ENCODE measurements at places on chromosomes 2 and 18.

DNA sequence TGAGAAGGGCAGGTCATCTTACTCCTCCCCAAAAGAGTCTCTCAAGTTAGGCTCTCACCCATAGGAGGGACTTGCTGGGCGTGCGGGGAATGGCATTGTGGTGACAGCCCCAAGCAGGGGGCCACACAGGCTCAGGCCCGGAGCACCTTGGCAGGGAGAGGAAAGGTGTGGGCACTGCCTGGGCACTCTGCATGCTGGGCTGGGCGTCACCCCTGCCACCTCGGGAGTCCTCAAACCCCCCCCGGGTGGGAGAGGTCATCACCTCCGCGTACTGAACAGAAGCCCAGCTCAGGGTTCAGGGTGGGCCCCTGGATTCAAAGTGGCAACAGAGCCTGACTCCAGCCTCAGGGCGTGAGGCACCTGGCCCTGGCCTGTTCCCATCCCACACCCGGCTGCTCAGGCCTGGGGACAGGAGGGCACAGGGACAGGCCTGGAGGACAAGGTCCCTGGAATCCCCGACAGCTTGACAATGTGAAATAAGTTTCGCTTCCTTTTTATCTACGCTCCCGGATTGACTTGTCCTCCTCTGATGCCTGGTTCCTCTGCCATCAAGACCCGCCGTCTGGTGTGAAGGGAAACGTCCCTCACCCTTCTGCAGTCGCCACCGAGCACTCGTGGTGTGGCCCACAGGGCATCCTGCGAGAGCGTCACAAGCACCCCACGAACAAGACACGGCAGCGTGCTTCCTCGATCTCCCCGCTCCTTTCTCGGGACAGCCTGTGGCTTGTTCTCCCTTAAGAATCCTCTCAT lies 97.8 kb downstream of the HDAC4 start:
- DNase-seq, result no peak

- DNase-seq, result no peak
Observed at GRCh38 chr2:27653397-27653796, 10.0 kb downstream of the SUPT7L start.

DNA sequence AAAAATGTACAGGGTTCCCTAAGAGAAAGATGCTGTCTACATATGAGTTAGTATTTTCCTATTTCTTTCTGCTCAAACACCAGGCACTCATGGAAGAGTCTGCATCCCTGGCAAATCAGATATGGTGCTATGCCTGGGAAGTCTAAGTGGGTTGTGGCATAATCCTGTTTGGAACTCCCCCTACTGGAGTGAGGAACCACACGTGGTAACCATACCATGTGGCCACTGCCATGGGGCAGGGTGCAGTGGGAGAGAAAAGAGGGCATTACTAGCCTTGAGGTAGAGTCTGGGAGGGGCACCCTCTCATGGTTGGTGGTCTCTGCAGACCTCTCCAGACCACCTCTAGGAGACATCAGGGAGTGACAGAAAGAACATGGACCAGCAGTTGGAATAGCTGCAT lies 257.9 kb upstream of the ATP5MC3 start:
- DNase-seq, result no peak

DNA sequence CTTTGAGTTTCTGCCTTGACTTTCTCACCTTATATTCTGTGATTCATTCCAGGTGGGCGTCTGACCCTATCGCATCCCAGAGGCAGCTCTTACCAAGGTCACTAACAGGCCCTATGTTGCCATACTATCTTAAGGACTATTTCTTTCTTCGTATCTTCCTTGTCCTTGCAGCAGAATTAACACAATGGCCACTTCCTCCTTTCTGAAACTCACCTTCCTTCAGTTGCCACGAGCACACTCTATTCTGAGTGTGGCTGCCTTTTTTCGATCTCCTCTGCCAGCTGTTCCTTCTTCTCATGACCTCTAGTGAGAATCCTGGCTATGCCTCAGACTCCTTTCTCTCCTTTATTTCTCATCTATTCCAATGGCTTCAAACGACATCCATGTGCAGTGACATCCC lies 160.4 kb upstream of the CCDC195 start:
- no peak for DNase-seq

- DNase-seq, result no peak
Observed at GRCh38 chr2:31748041-31748440, 167.3 kb upstream of the SRD5A2 start.

- no peak for DNase-seq
Observed at GRCh38 chr2:230582851-230583283, 129.8 kb upstream of the CAB39 start.

DNA sequence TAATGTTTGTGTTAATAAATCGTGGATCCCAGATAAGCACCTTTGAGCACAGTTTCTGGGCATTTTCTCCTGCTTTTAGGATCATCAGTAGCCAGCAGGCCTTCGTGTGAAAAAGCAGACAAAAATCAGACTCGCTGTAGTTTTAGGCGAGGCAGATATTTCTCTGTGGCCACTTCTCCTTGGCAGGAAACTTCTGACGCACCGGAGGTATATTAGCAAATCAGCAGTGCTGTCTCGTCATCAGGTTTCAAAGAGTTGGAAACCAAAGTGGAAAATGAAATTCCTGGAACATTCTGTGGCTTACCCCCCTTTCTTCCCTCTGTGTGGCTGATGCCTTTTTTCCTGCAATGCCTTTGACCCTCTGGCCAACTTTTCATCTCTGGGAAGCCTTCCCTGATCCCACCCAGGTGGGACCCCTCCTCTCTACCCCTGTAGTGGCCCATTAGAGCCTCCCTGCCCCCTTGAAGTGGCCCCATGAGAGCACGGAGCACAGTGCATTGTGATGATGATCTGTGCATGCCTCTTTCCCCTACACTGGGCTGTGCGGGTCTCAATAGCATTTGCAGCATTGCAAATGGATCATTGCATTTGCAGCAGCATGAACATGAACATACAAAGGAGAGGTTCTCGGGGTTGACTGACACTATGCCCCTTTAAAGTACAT lies 93.3 kb downstream of the RNF144A start:
- no peak for DNase-seq

DNA sequence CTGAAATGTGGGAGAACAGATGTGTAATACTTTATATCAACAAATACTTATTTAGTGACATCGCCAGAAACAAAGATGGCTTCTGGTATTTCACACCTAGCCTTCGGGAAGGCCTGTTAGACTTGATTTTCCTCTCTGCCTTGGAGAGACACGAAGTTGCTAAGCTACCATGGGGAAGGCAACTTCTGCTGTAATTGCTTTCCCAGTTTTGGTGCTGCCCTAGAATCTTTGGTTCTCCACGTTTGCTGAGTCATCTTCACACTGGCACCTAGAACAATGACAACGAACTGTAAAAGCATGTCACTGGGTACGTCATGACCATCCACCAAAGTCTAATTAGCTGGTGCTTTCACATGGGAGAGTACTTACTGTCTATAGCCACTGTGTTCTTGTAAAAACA lies 58.7 kb upstream of the ACTR3 start:
- no peak for DNase-seq

- no peak for DNase-seq
Observed at GRCh38 chr2:18104595-18105224, 226.2 kb downstream of the KCNS3 start.

- DNase-seq, result no peak
Observed at GRCh38 chr2:74939919-74940812, 18.3 kb upstream of the POLE4 start.

GRCh38 chr2:61356261-61356957 lies 114.5 kb downstream of the USP34 start:
- no peak for DNase-seq

DNA sequence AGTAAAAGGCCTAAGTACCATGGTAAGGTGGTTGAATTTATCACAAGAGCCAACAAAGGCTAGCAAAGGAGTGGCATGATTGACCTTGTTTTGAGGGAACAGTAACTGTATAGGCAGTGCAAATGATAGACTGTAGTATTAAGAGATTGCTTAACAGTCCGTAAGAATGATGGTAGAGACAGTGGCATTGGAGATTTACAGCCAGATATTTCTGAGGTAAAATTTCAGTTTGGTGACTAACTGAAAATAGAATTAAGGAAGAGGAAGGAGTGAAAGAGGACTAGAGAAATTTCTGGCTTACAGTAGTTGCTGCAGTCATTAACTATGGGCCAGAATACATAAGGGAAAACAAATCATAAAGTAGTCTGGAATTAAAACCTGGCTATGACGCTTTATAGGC lies 4.4 kb upstream of the BAZ2B start:
- no peak for DNase-seq

DNA sequence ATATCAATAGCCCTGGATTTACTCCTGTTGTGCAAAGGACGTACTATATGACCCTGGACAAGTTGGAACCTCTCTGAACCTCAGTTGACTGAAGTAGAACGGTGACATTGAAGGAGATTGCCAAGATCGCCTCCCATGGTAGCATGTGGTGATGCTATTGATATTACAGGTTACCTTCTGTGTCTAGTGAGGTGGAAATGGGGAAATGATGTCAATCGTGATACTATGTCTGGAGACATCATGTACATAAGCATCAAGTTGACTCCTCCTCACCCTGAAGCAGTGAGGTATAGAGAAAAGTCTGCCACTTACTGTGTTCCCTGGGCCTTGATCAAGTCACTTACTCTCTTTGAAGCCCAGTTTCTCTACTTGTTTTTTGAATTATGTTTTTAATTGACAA lies 93.9 kb downstream of the KLF7 start:
- DNase-seq, result no peak

GRCh38 chr18:13266218-13267100 lies 47.9 kb downstream of the LDLRAD4 start:
- DNase-seq, result peak; percentile 38

DNA sequence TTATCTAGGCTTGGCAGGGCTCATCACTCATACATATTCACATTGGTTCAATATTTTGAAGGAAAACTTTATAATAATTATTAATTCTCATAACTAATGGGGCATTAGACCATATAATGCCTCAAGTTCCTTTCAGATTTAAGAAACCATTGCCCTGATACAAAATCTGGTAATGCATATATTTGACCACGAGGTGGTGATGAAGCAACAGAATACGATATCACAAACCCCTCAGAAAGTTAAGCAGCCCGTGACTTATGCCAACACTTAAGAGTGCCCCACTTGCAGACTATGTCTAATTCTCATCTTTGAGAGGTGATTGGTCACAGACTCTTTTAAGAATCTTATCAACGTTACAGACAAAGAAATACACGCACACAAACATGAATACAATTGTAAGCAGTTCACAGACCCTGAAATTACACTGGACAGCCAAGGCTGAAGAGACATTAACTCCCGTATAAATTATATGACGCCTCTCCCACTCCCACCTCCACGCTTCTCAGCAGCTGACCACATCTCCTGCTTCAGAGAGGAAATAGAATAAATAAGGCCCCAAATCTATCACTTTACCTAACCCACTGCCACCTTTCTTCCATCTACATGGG lies 20.7 kb upstream of the DNAH6 start:
- no peak for DNase-seq

DNA sequence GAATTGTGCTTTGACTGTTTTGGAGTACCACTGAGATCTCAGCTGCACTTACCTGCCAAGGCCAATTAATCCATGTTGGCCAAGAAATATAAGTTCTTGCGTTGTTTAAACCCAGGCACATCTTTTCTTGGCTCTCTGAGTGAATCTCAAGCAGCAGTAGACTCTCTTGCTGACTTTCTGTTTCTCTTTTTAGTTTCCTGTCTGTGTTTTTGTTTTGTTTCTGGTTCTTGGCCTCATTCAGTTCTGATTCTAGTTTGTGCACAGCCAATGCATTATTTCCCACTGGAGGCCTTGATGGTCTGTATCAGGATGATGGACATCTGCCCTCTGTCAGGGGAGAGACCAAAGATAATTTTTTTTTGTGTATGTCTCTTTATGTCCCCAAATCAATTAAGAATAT lies 379.4 kb downstream of the CDH2 start:
- DNase-seq, result no peak

DNA sequence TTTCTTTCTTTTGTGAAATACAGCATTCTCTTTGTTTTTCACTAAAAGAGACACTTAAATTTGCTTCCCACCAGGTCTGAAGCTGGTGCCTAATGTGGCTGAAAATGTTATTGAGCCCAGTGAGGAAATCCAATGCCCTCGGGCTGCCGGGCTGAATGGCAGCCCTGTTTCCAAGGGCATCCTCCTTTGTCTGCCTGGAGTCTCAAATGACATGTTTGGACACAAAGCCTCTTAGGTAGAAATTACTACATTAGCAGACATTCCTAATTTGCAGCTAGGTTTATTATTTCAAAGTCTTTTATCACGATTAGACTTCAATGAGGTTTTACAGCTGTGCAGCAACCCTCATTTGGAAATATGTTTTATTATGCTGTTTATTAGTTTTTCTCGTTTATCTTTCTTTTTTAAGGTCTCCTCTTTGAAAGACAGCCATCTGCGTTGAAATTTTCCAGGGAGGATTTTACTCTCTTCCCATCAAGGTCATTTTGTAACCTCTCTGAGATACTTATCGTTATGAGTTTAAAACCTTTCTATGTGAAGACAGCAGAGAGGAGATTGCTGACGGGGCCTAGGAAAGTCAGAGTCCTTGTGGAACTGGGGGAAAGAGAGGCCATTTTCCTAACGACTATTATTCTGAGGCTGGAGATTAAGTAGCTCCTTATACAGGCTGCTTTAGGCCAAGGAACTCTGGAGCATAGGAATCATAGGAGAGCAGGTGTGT lies 59.0 kb upstream of the ZNF532 start:
- no peak for DNase-seq

Data from stimulated activated CD4-positive, alpha-beta T cell treated with anti-CD3 and anti-CD28 coated beads, TNF-alpha, amount 100 ng/mL, for 48 hours (primary cell).